ENCODE measurements at places on chromosomes 7 and 10.

GRCh38 chr7:105808703-105809590 is 67.5 kb downstream of the ATXN7L1 start:
- no peak for DNase-seq

DNA sequence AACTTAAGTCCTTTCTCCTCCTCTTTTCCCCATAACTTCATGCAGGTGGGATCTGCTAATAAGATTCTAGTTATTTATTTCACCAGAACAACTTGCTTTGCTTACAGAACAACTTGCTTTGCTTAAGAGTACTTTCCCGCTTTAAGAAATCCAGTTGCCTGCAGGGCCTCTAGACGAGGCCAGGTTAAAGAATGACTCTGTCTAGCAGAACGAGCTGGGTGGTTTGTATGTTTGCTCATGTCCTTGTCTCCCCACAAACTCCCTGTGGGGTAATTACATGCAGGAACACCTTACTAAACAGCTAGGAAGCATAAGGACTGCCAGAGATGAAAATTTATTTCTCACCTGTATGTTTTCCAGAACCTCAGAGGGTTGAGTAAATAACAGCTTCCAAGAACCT is 8.8 kb upstream of the FZD8 start:
- DNase-seq, result no peak

- no peak for DNase-seq
Observed at GRCh38 chr10:52517012-52517411, 202.9 kb downstream of the DKK1 start.

GRCh38 chr7:128358233-128358632 is 3.3 kb downstream of the PRRT4 start:
- DNase-seq, result no peak

DNA sequence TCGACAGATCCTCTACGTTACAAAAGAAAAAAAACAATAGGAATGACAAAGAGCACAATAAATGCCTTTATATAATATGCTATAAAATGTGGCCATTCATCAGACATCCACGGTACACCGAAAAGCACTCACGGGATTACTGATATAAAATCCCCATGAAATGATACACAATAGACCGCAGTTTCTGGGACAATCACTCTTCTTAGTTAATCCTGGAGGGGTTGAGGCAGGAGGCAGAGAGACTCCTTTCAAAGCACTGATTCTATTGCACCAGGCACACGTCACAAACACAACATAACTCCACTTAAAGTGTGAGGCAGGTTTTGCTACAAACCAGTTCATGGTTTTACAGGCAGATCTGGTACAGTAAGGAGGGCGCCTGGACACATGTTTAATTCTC is 113.8 kb downstream of the FGFR2 start:
- DNase-seq, result no peak

DNA sequence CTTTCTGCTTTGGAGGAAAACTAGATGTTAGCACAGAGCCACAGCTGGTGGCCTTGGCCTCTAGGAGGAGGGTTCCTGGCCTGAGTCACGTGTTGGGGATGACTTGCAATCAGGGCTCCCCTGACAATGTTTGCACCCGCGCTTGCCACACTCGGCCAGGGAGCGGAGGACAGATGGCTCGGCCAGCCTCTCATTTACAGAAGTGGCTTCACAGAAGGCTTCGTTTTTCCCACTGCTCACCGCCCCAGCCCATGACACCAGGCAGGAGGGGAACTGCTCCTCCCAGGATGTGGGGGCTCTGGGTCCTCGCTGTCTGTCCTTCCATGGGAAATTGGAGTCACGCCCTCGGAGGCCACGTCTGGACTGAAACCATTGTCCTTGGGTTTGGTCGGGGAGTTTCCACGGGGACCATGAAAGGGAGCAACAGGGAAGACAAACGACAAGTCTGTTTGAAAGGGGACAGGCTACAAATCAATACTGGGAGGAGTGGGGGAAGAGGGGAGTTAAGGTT is 49.6 kb upstream of the UBE3C start:
- DNase-seq, result no peak
